ENCODE measurements at places on chromosomes 2 and 18.

GRCh38 chr18:55981712-55982475, 393.9 kb upstream of the TCF4 start:
- no peak for ATAC-seq

GRCh38 chr18:31576670-31577069, 15.0 kb upstream of the TTR start:
- no peak for ATAC-seq

GRCh38 chr2:238585836-238586821, 159.4 kb downstream of the ASB1 start:
- no peak for ATAC-seq

- ATAC-seq: peak; percentile 43
Measured at GRCh38 chr18:31603315-31603714, 11.6 kb downstream of the TTR start.

DNA sequence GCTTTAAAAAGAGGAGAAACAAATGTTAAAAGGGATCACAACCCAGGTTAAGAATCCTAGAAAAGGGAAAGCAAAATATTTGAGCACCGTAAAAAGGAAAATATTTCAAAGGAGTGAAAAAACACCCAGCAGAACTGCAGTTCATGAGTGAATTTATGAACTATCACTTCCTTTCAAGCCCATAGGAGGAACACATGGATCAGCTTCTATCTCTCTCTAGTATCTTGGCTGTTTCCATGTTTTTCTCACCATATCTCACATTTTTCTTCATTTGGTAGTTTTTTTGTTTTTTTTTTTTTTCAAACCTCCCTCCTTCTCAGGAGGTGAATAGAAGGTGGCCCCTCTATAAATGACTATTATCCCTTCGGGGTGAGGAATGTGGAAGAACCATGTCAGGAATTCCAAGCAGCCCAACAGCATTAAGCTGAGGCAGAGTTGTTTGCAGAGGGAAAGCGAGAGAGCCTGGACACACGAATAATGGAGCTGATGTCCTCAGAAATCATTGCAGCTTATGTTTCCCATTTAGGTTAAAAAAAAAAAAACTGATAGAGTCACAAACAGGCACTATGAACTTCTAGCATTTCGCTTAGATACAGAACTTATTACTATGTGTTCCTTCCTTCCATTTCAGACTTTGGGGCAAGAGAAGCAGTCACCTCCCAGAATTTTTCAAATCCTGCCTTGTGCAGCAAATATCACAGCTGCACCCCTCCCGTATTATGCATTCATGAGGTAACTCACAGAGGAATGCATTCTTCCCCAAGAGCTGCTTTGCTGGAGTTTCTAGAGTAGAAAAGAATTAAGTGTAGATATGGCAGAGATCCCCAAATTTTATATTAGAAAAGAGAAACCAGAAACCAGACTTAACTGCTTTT, 315.6 kb downstream of the IRS1 start:
- no peak for ATAC-seq

- no peak for ATAC-seq
Measured at GRCh38 chr2:1663621-1664020, 80.7 kb downstream of the PXDN start.

- no peak for ATAC-seq
Measured at GRCh38 chr2:120425014-120425413, 79.1 kb downstream of the INHBB start.

GRCh38 chr2:239171643-239172042, 229.2 kb downstream of the HDAC4 start:
- no peak for ATAC-seq

GRCh38 chr2:136191041-136191440, 73.1 kb upstream of the CXCR4 start:
- ATAC-seq: no peak

DNA sequence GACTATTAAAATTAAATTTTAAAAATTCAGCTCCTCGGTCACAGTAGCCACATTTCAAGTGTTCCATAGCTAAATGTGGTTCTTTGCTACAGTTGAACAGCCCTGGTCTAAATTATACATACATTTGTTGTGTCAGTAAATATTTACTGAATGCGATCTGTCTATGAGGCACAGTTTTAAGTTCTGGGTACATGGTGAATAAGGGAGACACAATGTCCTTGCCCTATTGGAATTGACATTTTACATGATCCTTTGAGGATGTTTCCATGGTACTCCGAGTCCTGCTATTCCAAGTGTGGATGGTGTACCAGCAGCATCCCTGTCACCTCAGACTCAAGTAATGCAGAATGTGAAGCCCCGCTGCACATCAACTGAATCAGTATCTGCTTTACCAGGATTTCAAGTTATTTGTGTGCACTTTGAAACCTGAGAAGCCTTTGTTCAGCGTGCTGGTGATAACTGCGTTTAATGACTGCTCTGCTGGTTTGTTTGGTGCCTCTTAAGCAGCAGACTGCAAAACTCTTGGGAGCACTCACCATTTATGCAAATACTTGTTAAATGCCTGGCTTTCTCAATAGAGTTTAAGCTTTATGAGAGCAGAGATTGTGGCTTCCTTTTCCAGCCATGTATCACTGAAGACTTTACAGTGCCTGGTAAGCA, 1.5 kb downstream of the GALNT1 start:
- ATAC-seq: no peak

DNA sequence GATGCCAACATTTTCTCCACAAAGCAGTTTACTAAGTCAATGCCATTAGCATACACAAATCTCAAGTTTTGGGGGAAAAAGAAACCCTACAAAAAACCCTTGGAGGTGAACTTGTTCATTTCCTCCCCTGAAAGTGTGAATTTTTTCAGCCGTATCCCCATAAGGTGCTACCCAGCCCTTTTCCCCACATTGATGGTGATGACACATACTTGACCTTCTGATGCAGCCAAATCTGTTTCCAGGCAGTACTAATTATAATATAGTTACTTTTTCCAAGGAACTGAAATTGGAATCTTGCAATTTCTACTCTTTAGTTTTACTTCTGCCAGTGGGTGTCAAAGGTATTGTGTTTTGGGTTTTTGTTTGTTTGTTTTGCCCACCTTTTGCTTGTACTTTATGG, 474.5 kb downstream of the TGIF1 start:
- ATAC-seq: no peak

GRCh38 chr2:122808286-122808969, 1053.0 kb downstream of the TSN start:
- no peak for ATAC-seq

GRCh38 chr18:46587600-46587999, 69.4 kb downstream of the LOXHD1 start:
- ATAC-seq: no peak

DNA sequence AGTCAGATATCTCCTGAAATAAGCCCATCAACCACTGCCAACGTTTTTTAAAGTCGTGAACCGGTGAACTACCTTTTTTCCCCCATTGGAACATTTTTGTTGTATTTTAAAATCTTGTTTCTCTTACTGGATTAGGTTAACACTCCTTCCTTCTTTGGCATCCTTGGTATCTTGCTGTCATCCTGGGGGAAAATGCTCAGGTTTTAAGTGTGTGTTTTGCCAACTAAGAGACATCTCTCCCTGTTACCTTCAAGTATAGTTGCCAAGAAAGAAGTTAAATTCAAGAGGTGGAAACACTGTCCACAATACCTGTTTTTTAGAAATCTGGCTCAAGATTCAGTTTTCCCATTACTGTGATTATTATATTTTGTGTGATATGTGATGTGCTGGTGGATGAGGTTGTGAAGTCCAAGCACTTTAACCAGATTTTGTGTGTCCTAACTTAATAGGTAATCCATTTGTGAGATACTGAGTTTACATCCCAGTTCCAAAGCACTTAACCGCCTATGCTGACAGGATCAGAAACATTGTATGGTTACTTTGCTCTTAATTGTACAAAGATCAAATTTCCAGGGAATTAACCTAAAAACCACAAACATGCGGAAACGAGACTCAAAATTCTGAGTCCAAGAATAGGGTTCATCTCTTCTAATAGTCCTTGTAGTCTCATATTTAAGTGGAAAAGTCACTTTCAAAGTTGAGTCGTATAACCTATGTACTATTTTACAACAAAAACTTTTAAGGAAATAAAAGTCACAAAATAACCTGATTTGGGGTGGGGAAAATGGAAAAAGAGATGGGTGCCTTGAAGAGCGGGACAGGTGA, 1.3 kb upstream of the SP3 start:
- ATAC-seq: no peak

GRCh38 chr2:15923597-15923996, 16.8 kb upstream of the MYCN start:
- no peak for ATAC-seq

DNA sequence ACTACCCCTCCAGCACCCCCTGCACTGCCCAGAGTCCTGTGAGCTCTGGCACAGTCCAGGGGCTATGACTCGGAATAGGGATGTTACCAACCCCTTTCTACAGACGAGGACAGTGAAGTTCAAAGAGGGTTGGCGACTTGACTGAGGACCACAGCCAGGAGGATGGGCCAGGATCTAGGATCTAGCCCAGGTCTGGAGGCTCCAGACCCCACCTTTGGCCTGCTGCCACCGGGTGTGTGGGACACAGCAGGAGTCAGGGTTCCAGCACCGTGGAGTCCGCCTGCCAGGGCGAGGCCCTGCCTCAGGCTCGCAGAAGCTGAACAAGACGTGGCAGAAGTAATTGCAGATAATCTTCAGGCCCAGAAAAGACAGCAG, 37.9 kb upstream of the GPC1 start:
- ATAC-seq: no peak
